Thymus (tissue), 14 donors: ENCODE measurements at places on chromosomes 4 and X.
A peak's percentile ranks its signal among the peaks of the same experiment; 100 is the strongest.

- DNase-seq: no peak
These were observed 77.5 kb upstream of the CASK start for GRCh38 chrX:42000836-42001235.

GRCh38 chr4:171719691-171720090 lies 93.5 kb upstream of the GALNTL6 start:
- DNase-seq: no peak

DNA sequence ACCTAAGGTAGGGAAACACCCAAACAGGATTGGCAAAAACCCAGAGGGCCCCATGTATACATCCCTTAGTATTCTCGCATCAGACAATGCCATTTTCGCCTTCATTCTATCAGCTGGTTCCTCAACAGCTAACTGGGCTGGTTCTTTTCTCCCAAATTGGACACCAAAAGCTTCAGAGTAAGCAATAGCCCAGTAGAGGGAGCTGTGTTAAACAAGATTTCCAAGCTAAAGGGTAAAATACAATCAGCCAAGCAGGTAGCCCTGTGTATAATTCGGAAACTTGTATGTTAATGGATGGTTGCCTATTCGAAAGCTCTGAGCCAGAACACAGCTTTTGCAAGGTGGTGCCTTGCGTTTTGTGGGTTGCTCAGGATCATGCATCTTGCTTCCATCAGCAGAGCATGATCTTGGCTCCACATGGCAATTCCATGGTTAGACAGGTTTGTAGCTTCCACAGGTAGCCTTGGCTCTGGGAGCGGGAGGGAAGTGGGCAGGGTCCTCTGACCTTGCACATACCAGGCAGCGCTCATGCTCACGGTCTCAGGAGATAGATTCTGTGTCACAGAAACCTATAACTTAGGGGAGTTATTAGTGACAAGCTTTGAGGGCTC lies 115.2 kb upstream of the LNX1 start:
- no peak for DNase-seq

- peak; percentile 33 for DNase-seq
These were observed 10.2 kb upstream of the RUFY3 start for GRCh38 chr4:70711599-70711998.

GRCh38 chr4:15336410-15337167 lies 91.2 kb upstream of the C1QTNF7 start:
- no peak for DNase-seq

- no peak for DNase-seq
These were observed 215.8 kb downstream of the PACRGL start for GRCh38 chr4:20916106-20916505.

DNA sequence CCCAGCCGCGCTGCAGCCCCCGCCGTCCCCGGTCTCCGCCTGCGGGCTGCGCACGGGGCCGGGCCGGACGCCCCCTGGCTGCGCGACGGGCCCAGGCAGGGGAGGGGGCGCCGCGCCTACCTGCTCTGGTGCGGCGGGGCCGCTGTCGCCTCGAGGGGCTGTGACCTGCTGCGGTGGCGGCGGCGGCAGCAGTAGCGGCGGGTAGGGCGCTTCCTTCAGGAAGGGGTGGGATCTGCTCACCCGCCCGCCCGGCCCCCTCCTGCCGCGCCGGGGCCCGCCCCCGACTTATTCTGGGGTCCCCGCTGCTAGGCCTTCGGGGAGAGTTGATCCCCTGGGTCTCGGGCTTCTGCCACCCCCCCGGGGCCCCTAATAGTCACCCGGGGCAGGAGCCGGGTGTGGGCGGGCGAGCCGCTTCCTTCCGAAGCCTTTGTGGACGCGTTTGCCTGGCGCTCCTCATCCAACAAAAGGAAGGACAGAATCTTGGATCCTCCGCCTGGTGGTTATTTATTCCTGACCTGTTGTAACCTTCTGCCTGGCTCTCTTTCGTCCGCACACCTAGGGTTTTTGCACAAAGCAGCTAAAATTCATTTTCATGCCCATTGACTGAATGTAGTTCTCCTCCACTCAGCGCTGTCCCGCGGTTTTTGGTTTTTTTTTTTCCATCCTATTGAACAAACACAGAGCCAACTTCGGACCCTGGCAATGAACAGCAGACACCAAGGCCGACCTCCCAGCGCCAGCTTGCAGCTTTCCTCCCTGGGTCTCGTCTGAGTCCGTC lies at the start of gene TMEM150C:
TMEM150C (minus strand) TSS at position 203 of the 778 bp plus-strand sequence. CDS start 57,331 bp downstream, outside the sequence.
- DNase-seq: no peak

DNA sequence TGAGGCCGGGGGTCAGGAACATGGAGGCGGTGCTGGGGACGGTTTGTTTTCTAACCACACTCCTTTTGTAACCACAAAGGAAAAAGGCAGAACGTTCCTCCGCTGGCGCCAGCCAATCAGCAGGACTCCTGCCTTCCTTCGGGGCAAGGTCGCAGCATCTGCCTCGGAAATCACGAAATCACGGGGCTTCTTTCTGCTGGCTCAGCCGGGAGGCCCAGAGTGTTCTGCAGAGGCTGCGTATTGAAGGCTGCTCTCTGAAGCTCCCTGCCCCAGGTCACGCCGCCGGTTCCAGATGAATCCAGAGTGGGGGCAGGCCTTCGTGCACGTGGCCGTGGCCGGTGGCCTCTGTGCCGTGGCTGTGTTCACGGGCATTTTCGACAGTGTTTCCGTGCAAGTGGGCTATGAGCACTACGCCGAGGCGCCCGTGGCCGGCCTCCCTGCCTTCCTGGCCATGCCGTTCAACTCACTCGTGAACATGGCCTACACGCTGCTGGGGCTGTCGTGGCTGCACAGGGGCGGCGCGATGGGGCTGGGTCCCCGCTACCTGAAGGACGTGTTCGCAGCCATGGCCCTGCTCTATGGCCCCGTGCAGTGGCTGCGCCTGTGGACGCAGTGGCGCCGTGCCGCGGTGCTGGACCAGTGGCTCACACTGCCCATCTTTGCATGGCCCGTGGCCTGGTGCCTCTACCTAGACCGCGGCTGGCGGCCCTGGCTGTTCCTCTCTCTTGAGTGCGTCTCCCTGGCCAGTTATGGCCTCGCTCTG lies 9.4 kb downstream of the TMEM187 start:
- DNase-seq: no peak

- DNase-seq: no peak
These were observed 112.0 kb downstream of the C4orf51 start for GRCh38 chr4:145791988-145792387.

GRCh38 chr4:26238778-26239679 lies 81.8 kb upstream of the RBPJ start:
- no peak for DNase-seq

DNA sequence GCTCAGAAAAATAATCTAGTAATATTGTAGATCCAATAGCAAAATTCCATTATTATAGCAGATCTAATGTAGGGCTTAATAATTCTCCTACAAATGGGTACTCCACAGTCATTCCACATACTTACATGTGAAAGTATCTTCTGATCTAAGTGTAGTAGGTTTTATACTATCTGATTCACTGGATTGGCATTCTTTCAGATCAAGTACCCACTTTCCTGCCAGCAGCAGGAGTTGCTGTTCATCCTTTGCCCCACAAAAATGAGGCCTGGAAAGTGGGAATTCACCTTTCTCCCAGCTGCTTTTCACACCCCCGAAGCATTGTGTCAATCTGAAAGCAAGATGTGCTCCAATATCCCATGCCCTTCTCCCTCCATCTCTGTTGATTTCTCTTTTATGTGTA lies 77.1 kb upstream of the RXFP1 start:
- DNase-seq: no peak

GRCh38 chr4:71120831-71121524 lies 127.5 kb downstream of the DCK start:
- DNase-seq: no peak

DNA sequence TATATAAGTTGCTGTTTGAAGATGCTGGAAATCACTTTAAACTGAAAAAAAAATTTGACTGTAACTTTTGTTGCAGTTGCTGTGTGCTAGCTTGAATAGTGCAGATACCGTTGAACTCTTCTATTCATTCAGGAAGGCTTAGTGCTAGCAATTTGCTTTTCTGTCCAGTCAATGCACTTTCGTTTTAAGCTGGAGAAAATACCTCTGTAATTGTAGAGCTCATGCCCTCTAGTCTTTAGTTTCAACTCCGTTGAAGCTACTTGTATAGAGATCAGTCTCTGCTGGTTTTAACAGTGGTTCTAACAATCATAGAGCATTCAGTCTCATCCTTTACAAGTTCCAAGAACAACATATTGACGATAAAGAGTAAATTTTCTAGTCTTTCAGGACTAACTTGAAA lies 49.0 kb upstream of the TRPC3 start:
- DNase-seq: no peak

- DNase-seq: no peak
These were observed 63.5 kb upstream of the TENM3 start for GRCh38 chr4:182179751-182180150.

GRCh38 chrX:111365770-111366325 lies 46.1 kb downstream of the DCX start:
- DNase-seq: no peak

GRCh38 chr4:112120021-112120420 lies 25.2 kb upstream of the FAM241A start:
- DNase-seq: no peak

DNA sequence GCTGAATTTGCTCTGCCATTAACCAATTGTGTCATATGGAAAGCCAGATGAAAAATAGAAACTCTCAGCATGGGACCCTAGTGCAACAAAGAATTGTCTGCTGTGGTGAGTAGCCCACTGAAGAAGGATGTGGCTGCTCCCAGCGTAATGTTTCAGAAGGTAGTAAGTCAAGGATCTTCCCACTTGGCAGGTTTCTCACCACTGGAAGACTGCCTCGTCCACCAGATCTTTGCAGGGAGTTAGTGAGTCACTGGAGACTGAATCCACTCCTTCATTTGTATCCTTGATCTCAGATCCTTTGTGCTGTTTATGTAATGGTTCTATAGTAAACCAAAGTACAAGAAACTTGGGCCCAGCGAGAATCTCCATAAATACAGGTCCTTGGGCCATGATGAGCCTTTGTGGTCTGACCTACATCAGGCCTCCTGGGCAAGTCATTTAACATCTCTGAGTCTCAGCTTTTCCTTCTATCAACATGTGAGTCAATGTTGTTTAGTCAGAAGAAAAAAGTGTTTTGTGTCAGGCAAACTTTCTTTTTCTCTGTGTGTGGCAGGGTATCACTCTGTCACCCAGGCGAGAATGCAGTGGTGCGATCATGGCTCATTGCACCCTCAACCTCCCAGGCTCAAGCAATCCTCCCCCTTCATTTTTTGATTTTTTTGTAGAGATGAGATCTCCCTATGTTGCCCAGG lies 78.0 kb upstream of the CCDC160 start:
- no peak for DNase-seq

DNA sequence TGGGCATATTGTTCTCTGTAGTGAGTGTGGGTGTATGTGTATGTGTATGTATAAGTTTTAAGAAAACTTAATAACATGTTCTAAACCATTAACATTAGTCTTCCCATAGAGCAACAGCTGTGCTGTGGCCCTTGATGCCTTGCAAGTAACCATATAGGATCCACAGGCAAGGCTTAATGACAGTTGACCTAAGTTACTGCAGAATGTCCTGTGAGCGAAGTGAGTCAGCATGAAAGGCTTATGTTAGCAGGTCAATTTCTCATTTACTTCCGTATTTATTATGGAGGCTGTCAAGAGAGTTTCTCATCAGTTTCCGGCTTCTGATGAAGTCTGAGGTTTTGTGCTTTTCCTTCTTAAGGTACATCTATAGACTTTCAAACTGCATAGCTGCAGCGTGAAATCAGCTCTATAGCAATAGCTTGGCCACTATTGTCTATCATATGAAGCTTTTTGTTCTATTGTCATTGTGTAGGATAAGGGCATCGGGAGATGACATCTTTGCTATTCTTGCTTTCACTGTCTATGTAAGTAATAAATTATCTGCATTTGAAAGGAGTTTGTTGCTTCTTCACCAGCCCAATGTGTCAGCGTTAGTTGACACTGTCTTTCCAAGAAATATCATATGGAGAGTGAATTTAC lies 1153.4 kb upstream of the AGA start:
- DNase-seq: no peak

DNA sequence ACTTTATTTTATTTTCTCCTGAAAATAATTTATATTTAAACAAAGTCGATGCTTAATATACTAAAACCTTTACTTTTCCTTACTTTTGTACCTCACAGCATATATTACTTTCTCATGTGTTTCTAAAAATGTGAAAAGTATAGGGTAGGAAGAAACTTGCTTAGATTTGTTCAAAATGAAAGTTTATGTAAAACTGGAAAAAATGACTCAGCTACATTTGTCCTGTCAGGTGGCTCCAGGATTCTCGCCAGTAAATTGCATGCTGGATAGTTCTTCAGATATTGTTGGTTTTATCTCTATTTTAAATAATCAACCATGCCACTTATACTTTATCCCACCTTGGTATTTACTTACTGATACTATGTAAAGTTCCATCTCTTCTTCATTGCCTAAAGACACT lies 159.2 kb upstream of the NDST4 start:
- DNase-seq: no peak

GRCh38 chr4:99945718-99946355 lies 581 bp downstream of the DNAJB14 start:
- DNase-seq: no peak

DNA sequence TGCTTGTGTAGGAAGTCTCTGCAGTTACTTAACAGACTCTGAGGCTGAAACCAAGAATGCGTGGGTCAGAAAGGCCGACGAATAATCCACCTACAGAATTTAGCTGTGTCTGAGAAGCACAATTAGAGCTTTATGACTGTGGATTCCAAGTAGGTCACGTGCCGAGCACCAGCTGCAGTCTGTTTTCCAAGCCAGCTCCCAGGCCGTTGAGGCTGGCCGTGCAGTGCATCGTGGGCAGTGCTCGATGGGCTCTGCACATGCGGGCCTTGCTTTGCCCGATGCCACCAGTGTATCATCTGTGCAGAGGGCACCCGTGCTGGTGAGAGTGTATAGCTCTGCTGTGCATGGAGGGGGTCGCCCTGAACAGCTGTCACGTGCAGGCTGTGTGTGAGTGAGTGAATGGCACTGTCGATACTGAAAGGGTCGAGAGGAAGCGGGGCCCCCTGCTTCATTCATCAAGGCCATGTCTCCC lies 67.5 kb upstream of the CLDN34 start:
- peak; percentile 63 for DNase-seq

GRCh38 chr4:85477534-85477933 lies 2.6 kb downstream of the ARHGAP24 start:
- no peak for DNase-seq

GRCh38 chr4:175460414-175460813 lies 351.6 kb downstream of the GPM6A start:
- no peak for DNase-seq
